MM.1S (cell line): ENCODE measurements at places on chromosomes 1 and 21.

DNA sequence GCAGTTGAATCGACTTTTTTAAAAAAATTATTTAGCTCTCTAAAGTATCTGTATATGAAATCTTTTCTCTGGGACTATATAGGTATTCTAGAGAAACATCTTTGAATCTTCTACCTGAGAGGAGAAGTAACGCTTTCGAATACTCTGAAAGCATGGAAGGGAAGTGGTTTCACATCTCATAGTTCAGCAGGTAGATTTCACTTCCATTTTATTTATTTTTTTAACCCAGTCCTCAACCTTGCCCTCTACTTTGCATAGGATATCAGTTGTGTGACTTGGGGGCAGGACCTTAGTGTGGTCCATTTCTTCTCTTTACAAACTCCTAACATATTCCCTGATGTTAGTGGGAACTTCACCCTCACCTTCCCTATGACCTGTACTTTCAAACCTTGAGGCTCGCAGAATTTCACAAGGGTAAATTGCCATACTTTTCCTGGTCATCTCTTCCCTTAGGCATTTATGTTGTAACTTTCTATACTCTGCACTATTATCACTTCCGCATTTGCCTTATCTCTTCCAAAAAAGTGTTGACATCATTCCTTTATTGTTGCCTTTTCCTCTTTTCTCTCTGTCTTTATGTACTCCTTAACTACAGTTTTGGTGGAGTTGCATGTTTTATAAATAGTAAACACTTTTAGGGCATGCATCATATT lies 1208.5 kb upstream of the ADGRL4 start:
- H3K27me3 ChIP-seq, result no peaks in the 10 kb centered on the region
- no peaks in the 10 kb centered on the region for H3K36me3 ChIP-seq
- H3K4me1 ChIP-seq, result peaks cover 13% of the 10 kb centered on the region
- peak; percentile 86 for DNase-seq
- no peak overlapping the region for H3K27ac ChIP-seq

DNA sequence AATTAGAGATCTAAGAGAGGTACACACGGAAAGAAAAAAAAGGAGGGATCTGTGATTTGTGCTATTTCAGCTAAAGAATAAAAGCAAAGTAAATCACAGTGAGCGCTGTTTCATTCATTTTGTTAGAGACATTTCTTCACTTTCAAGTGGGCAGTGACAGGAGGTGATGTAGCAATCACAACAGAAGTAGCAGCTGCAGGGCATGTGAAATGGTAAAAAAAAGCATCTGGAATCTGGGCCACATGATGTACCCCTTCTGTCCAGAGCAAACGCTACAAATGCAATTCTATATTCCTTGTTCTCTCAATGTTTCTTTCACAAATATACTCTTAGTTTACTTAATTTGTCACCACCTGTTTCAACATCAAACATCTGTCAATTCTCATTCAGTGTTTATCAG lies 786.5 kb downstream of the LRRIQ3 start:
- no peaks in the 10 kb centered on the region for H3K36me3 ChIP-seq
- no peak overlapping the region for H3K27ac ChIP-seq
- no peaks in the 10 kb centered on the region for H3K4me1 ChIP-seq

DNA sequence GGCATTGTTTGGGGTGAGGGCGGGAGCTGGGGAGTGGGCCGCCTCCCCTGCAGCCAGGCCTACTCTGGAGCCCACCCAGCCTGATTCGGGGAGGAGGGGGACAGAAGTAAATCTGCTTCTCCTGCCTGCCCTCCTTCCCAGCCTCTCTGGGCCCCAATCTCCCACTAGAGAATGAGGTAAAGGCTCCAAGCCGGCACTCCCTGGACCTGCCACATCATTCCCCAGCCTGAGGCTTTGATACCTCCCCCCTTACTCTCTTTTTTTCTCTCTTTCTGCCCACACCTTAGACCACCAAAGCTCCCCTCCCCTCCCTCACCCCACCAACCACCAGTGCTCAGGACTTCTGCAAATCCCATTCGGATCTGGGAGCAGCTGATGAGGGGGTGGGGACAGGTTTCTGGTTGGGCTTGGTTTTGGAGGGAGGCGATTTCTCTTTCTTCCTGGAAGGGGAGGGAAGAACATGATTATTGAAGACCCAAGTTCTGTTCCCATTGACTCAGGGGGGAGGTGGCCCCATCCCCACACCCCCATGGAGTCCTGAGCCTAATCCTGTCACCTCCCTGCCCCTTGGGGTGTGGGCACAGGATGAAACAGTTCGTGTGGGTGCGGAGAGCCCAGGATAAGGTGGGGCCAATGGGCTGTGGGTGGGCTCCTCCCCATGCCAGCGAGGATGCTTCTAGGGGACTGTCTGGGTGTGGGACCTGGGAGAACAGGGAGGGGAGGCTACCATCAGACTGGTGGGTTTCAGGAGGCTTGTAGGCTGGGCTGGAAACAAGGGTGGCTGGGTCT lies 1.3 kb downstream of the MAP7D1 start:
- DNase-seq, result no peak
- H3K4me1 ChIP-seq, result peaks cover 34% of the 10 kb centered on the region
- H3K27ac ChIP-seq, result no peak overlapping the region
- peak overlapping the region; percentile 99 for H3K4me3 ChIP-seq
- H3K27me3 ChIP-seq, result no peaks in the 10 kb centered on the region

DNA sequence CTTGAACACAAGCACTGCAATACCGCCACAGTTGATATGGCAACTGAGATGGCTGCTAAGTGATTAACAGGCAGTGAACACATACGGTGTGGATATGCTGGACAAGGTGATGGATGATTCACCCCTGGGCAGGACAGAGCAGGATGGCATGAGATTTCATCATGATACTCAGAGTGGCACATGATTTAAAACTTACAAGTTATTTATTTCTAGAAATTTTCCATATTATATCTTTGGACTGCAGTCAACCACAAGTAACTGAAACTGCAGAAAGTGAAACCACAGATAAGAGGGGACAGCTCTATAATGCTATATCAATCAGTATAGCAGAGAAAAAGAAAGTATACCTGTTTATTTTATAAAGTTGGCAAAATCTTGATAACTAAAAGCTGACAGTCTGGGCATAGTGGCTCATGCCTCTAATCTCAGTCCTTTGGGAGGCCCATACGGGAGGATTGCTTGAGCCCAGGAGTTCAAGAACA lies 47.9 kb downstream of the PHACTR4 start:
- no peak overlapping the region for H3K4me3 ChIP-seq
- H3K4me1 ChIP-seq, result peaks cover 5% of the 10 kb centered on the region; the same call in 1 of the 2 replicates
- H3K36me3 ChIP-seq, result no peaks in the 10 kb centered on the region
- DNase-seq, result peak; percentile 61
- H3K27ac ChIP-seq, result no peak overlapping the region; the same call in 1 of the 2 replicates

GRCh38 chr1:230896779-230897178 lies 28.5 kb upstream of the C1orf198 start:
- H3K27ac ChIP-seq, result no peak overlapping the region
- no peak overlapping the region for H3K4me3 ChIP-seq
- H3K4me1 ChIP-seq, result peaks cover 5% of the 10 kb centered on the region; the same call in 1 of the 2 replicates
- H3K27me3 ChIP-seq, result no peaks in the 10 kb centered on the region

GRCh38 chr1:76074321-76075187 lies at the start of gene ST6GALNAC3:
Gene ST6GALNAC3 (plus strand): TSS chr1:76074746.
- peak; percentile 84 for DNase-seq
- peak within 1 kb of the TSS; percentile 88 for H3K4me3 ChIP-seq
- no peak within 1 kb of the TSS for H3K27ac ChIP-seq
- H3K4me1 ChIP-seq, result peaks cover 3% of the 10 kb centered on the region; the same call in 1 of the 2 replicates
- no peaks in the 10 kb centered on the region for H3K27me3 ChIP-seq

- H3K36me3 ChIP-seq, result no peaks in the 10 kb centered on the region
- H3K4me1 ChIP-seq, result no peaks in the 10 kb centered on the region
- DNase-seq, result no peak
Observed at GRCh38 chr21:15001857-15002606, 62.8 kb downstream of the NRIP1 start.

- DNase-seq, result no peak
- no peaks in the 10 kb centered on the region for H3K36me3 ChIP-seq
- H3K27ac ChIP-seq, result no peak overlapping the region
- H3K4me3 ChIP-seq, result no peak overlapping the region
Observed at GRCh38 chr1:211741116-211741515, 65.7 kb upstream of the NEK2 start.

GRCh38 chr21:37700641-37701202 lies 215.5 kb downstream of the KCNJ6 start:
- H3K4me1 ChIP-seq, result peaks cover 3% of the 10 kb centered on the region
- no peaks in the 10 kb centered on the region for H3K36me3 ChIP-seq
- H3K4me3 ChIP-seq, result no peak overlapping the region
- no peaks in the 10 kb centered on the region for H3K27me3 ChIP-seq

- no peaks in the 10 kb centered on the region for H3K27me3 ChIP-seq
- no peak overlapping the region for H3K27ac ChIP-seq
- H3K4me3 ChIP-seq, result no peak overlapping the region
Observed at GRCh38 chr1:24735509-24736375, 9.5 kb upstream of the CLIC4 start.

GRCh38 chr1:85174503-85174902 lies 26.3 kb downstream of the SYDE2 start:
- no peaks in the 10 kb centered on the region; the same call in 1 of the 2 replicates for H3K4me1 ChIP-seq
- H3K36me3 ChIP-seq, result no peaks in the 10 kb centered on the region
- H3K27ac ChIP-seq, result no peak overlapping the region
- no peak overlapping the region for H3K4me3 ChIP-seq
- no peak for DNase-seq

- no peaks in the 10 kb centered on the region for H3K27me3 ChIP-seq
- DNase-seq, result no peak
- no peak overlapping the region for H3K27ac ChIP-seq
- no peaks in the 10 kb centered on the region for H3K4me1 ChIP-seq
- H3K36me3 ChIP-seq, result no peaks in the 10 kb centered on the region
Observed at GRCh38 chr1:93720956-93721626, 39.5 kb upstream of the BCAR3 start.

DNA sequence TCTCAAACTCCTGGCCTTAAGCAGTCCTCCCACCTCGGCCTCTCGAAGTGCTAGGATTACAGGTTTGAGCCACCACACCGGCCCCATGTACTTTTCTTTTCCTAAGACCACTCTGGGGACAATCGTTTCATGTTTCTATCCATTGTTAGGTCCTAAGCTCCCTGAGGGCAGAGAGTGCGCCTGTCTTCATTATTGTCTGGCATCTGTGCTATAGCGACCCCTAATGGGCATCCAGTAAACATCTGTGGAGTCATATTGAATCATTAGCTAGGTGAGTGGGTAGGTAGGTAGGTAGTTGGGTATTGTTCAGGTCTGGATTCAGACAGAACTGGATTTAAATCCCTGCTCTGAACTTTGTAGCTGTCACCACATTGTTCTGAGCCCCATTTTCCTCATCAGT lies 66.1 kb downstream of the TMEM53 start:
- H3K27me3 ChIP-seq, result peaks cover 17% of the 10 kb centered on the region; the same call in 1 of the 2 replicates
- no peak overlapping the region for H3K4me3 ChIP-seq
- H3K36me3 ChIP-seq, result no peaks in the 10 kb centered on the region
- H3K4me1 ChIP-seq, result no peaks in the 10 kb centered on the region
- H3K27ac ChIP-seq, result no peak overlapping the region

GRCh38 chr1:35845766-35846165 lies 37.2 kb upstream of the AGO1 start:
- no peak overlapping the region for H3K4me3 ChIP-seq
- no peaks in the 10 kb centered on the region for H3K27me3 ChIP-seq
- no peak overlapping the region for H3K27ac ChIP-seq
- H3K36me3 ChIP-seq, result no peaks in the 10 kb centered on the region
- H3K4me1 ChIP-seq, result no peaks in the 10 kb centered on the region
- no peak for DNase-seq

DNA sequence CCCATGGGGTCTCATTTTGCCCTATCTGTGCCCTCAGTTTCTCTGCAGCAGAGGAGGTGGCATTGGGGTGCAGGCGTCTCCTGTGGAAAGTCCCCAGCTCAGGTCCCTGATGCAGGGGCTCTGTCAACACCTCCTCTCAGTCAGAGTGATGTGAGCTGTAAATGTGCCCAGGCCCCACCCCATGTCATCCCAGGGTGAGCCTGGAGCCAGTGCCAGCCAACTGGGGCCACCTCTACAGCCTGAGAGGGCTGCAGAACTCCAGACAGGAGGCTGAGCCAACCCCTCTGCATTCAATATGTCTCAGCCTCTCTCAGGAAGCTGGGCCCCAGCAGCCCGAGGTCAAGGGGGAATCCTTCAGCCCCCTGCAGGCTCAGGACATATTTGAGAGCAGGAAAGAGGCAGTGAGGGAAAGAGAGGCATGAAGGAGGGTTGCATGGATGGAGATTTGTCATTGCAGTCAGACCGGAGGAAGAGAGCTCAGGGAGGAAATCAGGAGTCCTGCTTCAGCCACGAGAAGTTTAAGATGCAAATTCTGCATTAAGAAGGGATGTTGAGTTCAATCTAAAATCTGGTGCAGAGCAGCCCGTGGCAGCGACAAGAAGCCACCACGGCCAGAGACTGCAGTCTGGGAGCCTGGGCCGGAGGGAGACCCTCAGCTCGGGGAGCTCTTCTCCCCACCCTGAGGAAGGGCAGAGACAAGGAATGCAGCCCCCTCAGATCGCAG lies 288.2 kb upstream of the VAMP3 start:
- no peaks in the 10 kb centered on the region for H3K36me3 ChIP-seq
- no peak overlapping the region for H3K27ac ChIP-seq
- DNase-seq, result no peak

GRCh38 chr1:1543706-1544099 lies 3.3 kb upstream of the TMEM240 start:
- no peaks in the 10 kb centered on the region for H3K36me3 ChIP-seq
- no peaks in the 10 kb centered on the region for H3K4me1 ChIP-seq
- no peak overlapping the region for H3K4me3 ChIP-seq
- no peak for DNase-seq
- H3K27ac ChIP-seq, result no peak overlapping the region
- no peaks in the 10 kb centered on the region for H3K27me3 ChIP-seq

DNA sequence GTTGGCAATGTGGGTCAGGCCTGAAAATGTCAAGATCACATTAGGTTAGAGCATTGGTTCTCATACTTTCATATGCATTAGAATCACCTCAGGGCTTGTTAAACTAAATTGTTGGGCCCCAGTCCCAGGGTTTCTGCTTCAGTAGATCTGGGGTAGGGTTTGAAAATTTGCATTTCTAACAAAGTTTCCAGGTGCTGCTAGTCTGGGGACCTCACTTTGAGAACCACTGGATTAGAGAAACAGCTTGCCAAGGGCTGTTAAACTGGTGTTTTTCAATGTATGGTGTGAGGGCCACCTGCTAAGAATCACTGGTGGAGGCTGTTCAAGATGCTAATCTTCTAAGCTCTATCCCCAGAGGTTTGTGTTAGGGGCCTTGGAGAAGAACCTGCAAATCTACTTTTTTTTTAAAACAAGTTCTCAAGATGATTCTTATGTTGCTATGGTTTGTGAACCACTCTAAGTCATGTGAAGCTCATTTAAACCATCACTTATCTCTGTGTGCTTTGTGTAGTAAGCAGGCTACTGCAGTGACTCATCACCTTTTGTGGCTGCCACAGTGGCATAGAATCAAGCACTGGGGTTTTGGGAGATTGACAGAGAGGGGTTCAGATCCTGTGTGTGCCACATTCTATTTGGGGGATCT lies 152.2 kb downstream of the S1PR1 start:
- H3K4me3 ChIP-seq, result no peak overlapping the region
- H3K4me1 ChIP-seq, result no peaks in the 10 kb centered on the region
- no peaks in the 10 kb centered on the region for H3K27me3 ChIP-seq
- H3K36me3 ChIP-seq, result no peaks in the 10 kb centered on the region
- H3K27ac ChIP-seq, result no peak overlapping the region

- no peak overlapping the region for H3K27ac ChIP-seq
- no peaks in the 10 kb centered on the region for H3K4me1 ChIP-seq
- no peak overlapping the region for H3K4me3 ChIP-seq
- DNase-seq, result no peak
- H3K27me3 ChIP-seq, result peaks cover 89% of the 10 kb centered on the region
Observed at GRCh38 chr1:11397151-11397901, 81.6 kb upstream of the DISP3 start.
